ENCODE measurements at places on chromosomes 4 and X.
A peak's percentile ranks its signal among the peaks of the same experiment; 100 is the strongest.

DNA sequence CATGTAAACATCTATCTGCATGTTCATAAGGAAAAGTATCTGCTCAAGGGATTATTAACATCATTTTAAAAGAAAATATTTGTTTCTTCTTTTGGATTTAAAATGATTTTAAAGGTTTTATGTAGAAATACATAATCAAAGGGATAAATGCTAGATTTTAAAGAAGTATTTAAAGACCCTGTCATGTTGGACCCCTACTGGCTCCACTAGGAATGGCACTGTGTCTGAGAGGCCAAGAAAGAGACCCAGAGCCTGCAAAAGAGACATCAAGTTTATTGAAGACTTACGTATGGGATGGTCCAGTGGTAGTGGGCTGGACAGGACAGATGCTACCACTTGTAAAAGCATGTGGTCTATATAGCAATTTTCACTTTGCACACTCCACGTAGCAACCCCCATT lies 78.7 kb upstream of the PCDH18 start:
- DNase-seq = no peak

- DNase-seq = peak; percentile 24
Measured at GRCh38 chrX:13506574-13506973, 62.8 kb upstream of the EGFL6 start.

DNA sequence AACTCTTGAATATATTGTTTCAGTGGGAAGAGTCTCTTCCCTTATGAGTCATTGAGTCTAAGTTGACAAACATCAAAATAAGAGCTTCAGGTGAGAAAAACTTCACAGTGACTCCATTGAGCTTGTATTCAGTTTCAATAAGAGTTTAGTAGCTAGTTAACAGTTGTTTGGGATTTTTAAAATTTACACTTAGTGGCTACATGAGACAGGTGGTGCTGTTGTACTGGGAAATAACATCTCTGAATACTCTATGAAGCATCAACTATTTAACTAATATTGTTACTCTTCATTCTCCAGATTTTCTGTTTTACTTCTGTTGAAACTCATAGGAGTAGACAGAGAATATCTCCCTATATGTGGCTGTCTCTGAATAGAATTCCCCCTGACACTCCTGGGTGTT lies 1609.1 kb downstream of the C4orf33 start:
- no peak for DNase-seq

GRCh38 chrX:45323387-45323786 lies 122.7 kb upstream of the DIPK2B start:
- no peak for DNase-seq

DNA sequence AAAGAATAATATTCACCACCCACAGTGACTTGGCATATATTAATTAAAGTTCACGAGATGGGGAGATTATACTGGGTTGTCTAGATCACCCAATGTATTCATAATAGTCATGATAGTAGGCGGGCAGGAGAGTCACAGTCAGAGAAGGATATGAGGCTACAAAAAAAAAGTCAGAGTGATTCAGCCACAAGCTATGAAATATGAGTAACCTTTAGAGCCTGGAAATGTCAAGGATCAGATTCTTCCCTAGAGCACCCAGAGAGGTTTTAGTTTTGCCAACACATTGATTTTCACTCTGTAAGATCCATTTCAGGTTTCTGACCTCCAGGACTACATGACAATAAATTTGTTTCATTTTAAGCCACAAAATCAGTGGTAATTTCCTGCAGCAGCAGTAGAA lies 501.9 kb downstream of the GABRG1 start:
- no peak for DNase-seq

- no peak for DNase-seq
Measured at GRCh38 chr4:32140636-32141035, 1420.5 kb downstream of the PCDH7 start.

- no peak for DNase-seq
Measured at GRCh38 chr4:102564399-102565059, 63.4 kb downstream of the NFKB1 start.

DNA sequence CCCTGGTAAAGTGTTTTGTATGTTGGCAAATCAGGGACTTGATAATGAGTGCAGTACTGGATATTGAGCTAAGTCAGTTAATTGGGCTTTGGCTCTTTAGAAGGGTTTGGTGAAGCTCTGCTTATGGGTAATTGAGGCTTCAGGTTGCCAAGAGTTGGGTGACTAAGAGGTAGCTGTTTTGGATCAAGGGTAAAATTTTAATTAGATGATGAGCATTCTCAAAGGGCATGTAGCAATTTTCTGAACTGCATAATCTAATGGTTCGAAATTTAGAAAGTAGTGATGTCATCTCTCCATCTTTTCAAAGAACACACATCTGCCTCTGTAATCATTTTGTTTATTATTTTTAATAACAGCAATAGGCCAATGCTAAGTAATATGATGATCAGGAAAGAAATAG lies 5.5 kb upstream of the TRIM2 start:
- DNase-seq = no peak

DNA sequence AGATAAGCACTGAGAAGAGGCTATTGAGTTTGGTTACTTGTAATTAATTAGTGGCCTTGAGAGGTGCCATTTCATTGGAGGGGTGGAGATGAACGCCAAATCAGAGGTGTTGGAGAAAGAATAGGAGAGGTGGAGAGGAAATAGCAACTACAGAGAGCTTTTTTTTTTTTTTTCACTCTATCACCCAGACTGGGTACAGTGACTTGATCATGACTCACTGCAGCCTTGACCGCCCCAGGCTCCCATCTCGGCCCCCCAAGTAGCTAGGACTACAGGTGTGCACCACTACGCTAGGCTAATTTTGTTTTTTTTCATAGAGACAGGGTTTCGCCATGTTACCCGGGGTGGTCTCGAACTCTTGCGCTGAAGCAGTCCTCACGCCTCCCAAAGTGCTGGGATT lies 5.2 kb downstream of the NHS start:
- DNase-seq = no peak

- peak; percentile 24 for DNase-seq
Measured at GRCh38 chrX:136577552-136577951, 45.5 kb downstream of the VGLL1 start.

DNA sequence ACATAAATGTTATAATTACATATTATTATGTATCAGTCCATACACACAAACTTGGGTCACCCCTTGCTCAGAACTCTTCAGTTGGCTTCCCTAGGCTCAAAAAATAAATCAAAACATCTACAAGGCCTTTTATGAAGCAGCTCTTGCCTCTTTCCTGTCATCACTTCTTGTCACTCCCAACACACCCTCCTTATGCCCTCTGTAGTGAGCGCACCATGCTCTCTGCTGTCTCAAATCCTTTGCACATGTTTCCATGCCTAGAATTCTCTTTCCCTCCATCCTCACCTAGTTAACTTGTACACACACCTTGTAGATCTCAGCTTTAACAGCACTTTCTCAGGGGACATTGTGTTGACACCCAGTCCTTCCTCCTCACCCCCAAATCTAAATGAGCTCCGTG lies 53.0 kb downstream of the ATP8A1 start:
- no peak for DNase-seq

DNA sequence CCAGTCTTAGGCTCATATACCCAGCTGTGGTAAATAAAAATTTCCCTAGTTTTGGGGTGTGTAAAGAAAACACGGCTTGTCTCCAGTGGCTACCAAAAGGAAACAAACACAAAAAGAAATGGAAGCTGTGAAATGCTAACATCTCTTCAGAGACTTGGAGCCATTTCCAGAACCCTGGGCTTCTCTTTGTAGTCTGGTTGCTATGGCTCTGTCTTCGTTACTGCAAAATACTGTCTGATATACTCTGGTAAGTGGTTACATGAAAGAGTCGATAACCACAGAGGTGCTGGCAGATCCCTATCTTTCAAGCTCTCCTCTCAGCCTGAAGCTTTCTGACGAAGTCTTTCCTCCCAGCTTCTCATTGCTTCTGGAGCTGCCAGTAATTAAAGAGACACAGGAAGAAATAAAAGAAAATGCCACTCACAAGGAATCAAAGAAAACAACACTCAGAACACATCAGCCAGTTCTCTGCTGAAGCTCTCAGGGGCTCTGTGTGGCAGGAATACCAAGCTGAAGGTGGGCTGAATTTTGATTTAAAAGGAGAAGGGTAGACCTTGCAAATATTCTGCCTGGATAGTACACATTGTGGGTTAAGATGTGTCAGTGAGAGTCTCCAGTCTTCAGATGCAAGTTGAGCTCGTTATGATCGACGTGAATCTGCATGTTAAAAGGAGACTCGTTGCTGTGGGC lies 107.6 kb upstream of the FAM9C start:
- DNase-seq = no peak

GRCh38 chr4:41751449-41752061 lies 3.0 kb upstream of the PHOX2B start:
- DNase-seq = no peak

GRCh38 chrX:56733459-56734046 lies 4.5 kb downstream of the NBDY start:
- peak; percentile 16 for DNase-seq

- no peak for DNase-seq
Measured at GRCh38 chrX:77960567-77960966, 8.9 kb downstream of the PGAM4 start.

DNA sequence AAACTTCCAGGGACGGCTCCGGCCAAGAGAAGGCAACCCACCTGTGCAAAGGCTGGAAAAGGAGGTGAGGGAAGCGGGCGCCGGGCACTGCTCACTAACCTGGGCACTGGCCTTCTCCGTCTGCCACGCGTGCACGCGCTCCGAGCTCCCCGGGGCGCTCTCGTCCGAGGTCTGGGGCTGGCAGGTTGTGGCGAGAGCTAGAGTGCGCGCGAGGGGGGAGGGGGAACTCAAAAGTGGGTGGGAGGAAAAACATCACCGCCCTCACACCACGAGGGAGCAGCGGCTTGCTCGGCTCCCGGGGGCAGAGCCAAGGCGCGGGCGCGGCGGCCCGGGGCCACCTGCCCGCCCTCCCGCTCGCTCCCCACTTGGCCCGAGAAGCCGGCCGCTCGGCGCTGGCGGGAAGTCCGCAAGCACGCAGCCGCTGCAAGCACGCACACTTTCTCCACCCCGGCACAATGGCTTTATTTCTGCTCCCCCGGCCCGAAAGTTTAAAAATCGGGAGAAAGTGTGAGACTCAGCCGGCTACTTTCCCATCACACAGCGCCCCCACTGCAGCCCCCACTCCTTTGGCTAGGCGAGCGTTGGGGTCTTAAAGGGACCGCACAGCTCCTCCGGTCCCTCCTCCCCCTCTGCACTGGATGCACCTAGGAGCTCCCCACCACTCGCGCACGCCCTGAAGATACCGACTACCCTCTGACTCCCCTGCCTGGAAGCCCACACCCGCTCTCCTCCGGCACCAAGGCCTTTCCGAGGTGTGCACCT lies at the start of gene CHRDL1:
Gene CHRDL1 (minus strand): TSS at position 173 of the 762 bp plus-strand sequence. CDS start 3,636 bp downstream, outside the sequence.
- peak; percentile 18 for DNase-seq

DNA sequence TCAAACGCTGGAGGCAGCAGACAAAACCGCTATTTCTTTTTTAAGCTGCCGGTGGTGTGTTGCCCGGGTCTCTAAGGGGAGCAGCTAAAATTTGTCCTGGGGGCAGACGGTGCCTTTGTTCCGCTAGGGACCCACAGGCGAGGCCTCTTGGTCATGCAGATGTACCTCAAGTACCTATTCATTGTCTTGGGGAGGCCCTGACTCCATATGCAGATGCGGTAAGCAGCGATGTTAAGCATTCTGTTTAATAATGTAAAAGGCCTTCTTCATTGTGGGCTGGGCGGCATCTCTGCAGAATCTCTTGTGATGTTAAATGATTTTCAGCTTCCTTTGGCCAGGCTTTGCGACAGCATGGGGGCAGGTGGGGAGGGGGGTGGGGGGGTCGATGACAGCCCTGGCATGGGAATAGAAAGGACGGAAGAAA lies 98.9 kb upstream of the PJA1 start:
- no peak for DNase-seq

DNA sequence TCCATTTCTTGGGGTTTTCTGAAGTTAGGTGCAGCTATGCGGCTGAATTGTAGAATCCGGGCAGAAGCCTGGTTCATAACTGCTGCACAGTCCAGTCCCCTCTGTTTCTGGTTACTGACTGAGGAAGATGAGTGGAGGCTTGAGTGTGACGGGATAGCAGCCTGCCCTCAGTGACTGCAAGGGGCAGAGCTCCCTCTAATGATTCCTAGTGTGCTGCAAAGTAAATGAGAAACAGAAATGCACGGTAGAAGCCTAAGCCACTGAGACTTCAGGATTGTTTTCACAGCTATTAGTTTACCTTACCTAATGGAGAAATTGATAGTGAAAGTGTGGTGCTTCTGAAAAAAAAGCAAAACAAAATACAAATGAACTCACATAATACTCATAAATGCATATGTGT lies 189.2 kb downstream of the GPM6A start:
- DNase-seq = no peak

DNA sequence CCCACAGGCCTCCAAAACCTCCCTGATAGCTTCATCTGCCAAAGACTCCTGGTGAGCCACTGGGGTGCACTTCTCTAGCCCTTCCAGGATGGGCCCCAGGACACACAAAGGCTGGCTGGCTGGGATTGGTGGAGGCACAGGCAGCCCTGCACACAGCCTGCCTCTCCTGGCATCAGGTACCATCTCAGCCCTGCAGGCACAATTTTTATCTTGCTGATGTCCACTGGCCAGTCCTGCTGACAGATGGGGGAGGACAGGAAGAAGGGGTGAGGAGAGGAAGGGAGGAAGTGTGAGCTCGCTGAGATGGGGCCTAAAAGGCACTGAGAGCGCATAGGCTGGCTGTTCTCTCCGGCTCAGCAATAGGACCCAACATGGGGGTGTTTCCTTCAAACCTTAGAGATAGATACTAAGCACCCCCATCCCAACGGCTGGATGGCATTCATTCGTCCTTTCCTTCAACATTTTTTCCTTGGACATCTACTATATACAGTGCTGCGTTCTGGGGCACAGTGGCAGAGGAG lies 92.7 kb downstream of the PJA1 start:
- no peak for DNase-seq
